Motor neuron (in vitro differentiated cells): ENCODE measurements at places on chromosomes 6 and 20. TPM values are rescaled to one million over a fixed set of nuclear protein-coding genes. Genes with fewer than 3 reads are reported as not detected.
A peak's percentile ranks its signal among the peaks of the same experiment; 100 is the strongest.

The TSHZ2 gene
- 56.6 and 57.1 TPM in 2 replicates for total RNA-seq

The CCN6 gene
- total RNA-seq = 0.59 and 0.68 TPM in 2 replicates

The LPA gene
- 0.71 and 1.3 TPM in 2 replicates for total RNA-seq

The INSM1 gene
- total RNA-seq = 0.41 and 0.56 TPM in 2 replicates

The REV3L gene
- 54.5 and 68.4 TPM in 2 replicates for total RNA-seq

The MEP1A gene
- total RNA-seq = not detected in 2 replicates

DNA sequence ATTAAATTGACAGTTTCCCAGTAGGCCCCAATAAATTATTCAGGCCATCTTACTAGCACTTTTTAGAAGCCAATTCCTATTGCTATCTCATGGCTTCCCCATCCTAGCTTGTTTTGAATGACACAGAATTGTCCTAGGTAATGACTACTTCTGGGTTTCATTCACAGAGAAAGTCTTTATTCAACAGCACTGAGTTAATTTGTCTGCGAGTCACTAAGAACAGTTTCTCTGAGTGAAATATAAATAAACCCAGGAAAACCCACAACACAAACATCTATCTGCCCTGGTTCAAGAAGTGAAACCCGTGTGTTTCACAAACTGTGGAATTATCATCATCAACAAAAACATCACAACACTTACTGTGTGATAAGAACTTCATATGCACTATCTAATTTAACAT is 1366.8 kb downstream of the EPHA7 start:
- ATAC-seq = no peak

- no peak for ATAC-seq
Measured at GRCh38 chr6:31048099-31048498, 37.8 kb downstream of the MUC22 start.

- ATAC-seq = peak; percentile 33
Measured at GRCh38 chr6:52020945-52021570, 66.4 kb downstream of the PKHD1 start.

DNA sequence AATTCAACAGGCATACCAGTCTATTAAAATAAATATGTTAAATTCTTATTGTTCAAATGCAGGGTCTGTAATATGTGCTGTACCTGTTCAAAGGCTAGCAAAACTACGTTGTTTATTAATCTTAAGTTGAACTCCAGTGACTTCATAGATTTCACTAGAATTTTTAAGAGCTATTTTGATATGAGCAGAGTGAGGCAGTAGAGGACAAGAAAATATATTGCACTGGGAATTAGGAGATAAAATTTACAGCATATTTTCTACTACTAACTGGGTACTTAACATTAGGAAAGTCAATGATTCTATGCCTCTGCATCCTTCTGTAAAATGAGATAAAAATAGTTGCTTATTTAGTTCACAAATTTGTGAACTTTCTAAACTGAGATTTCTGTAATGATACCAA is 162.2 kb upstream of the BMP5 start:
- no peak for ATAC-seq

GRCh38 chr20:42958367-42959069 is 231.2 kb downstream of the PTPRT start:
- peak; percentile 59 for ATAC-seq

GRCh38 chr6:118502169-118502568 is 45.9 kb upstream of the PLN start:
- ATAC-seq = no peak

GRCh38 chr6:14443629-14444268 is 326.2 kb downstream of the CD83 start:
- ATAC-seq = no peak
